Naive B cell (primary cell): ENCODE measurements at places on chromosomes 3 and 15.
A peak's percentile ranks its signal among the peaks of the same experiment; 100 is the strongest.

DNA sequence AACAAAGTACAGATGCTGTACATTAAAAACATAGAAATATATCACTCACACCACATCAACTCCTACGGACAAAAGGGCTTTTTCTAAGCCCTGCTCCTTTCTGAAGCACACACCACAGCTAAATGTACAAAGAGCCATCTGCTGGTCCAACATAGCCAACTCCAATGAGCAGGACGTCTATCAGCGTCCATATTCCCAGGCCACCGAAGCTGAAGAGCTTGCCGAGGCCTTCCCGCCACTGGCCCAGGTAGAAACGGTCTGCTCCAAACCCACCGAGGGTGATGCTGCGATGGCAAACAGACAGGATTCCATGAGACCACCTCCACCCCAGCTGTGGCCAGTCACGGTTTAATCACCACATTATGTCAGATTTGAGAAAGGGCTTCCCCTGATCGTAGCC is 9.8 kb downstream of the TM2D3 start:
- DNase-seq = no peak

DNA sequence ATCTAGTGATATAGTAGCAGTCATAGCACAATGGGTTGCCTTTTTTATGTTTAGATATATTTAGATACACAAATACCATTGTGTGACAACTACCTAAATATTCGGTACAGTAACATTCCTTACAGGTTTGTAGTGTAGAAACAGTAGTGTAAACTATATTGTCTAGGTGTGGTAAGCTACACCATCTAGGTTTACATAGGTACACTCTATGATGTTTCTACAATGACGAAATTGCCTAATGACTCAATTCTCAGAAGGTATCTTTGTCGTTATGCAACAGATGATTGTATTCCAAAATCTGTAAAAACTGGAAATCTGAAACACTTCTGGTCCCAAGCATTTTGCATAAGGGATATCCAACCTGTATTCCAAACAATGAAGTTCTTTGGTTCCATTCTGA is 24.3 kb downstream of the PLOD2 start:
- DNase-seq = no peak

DNA sequence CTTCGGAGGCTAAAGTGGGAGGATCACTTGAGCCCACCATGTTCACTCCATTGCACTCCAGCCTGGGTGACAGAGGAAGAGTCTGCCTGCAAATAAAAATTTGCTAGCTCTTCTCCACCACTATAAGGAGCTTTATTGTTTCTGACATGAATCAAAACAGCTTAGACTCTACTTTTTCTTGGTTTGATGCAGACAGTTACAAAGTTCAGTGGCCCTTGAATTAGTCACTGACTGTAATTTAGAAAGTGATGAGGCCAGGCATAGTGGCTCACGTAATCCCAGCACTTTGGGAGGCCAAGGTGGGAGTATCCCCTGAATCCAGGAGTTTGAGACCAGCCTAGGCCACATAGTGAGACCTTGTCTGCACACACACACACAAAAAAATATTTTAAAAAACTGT is 172.4 kb upstream of the CGNL1 start:
- no peak for DNase-seq

GRCh38 chr15:73965094-73965757 is 26.9 kb downstream of the STOML1 start:
- DNase-seq = no peak

GRCh38 chr15:38084289-38084688 is 149.8 kb downstream of the TMCO5A start:
- DNase-seq = no peak

- DNase-seq = no peak
Observed at GRCh38 chr3:139906418-139906817, 28.6 kb upstream of the CLSTN2 start.

- peak; percentile 9 for DNase-seq
Observed at GRCh38 chr15:70853973-70854665, at the start of gene LARP6. Gene LARP6 (minus strand): TSS chr15:70854157. CDS start chr15:70854088, 69 bp downstream.

- no peak for DNase-seq
Observed at GRCh38 chr15:101042320-101042719, 123.2 kb downstream of the LRRK1 start.

GRCh38 chr3:102226463-102226862 is 208.4 kb upstream of the ZPLD1 start:
- no peak for DNase-seq

GRCh38 chr15:99273801-99274200 is 22.5 kb downstream of the LRRC28 start:
- DNase-seq = no peak

DNA sequence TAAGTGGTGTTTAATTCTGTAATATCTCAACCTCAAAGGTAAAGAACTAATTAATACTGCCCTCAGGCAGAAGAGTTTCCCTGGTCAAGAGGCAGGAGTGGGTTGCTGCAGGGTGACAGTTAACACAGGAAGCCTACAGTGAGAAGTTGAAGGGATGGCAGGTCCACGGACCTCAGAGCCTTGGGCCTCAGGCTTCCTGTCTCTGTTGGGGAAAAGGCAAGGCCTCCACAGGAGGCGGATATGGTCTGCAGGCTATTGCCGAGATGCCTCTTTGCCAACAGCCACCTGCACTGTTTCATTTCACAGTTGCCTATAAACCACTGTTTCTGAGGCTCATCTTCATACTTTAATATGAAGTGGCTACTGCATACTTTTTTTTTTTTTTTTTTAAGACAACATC is 33.3 kb upstream of the RPN1 start:
- DNase-seq = no peak

- no peak for DNase-seq
Observed at GRCh38 chr3:105013657-105014056, 353.1 kb upstream of the ALCAM start.

DNA sequence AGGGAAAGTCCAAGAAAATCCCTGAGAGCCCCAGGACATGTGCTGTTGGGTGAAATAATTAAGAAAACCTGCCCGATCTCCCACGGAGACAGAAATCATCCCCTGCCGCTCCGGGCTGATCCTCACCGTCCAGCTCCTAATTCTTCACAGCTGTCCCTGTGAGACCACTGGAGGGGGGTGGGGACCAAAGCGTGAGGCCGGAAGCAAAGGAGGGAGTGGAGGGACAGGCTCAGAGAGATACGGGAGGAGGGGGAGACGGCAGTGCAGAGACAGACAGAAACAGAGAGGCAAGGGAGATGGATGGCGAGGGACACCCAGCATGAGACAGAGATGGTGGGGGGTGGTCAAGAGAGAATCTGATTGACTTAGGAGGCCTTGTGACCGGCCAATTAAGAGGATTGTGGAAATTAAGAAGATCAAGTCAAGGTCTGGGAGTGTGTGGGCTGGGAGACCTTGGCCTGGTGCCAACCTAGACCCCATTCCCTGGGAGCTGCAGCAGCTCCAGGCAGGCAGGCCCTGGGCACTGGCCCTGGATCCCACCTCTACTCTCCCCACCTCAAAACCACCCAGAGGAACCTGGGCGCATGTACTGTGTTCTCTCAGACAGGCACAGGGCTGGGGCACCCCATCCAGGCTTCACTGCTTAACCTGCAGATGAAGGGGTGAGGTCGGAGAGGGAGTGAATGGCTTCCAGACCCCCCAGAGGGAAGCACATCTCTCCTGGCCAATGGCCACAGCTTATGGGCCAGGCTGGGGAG is 113.2 kb upstream of the ALDH1A3 start:
- no peak for DNase-seq

DNA sequence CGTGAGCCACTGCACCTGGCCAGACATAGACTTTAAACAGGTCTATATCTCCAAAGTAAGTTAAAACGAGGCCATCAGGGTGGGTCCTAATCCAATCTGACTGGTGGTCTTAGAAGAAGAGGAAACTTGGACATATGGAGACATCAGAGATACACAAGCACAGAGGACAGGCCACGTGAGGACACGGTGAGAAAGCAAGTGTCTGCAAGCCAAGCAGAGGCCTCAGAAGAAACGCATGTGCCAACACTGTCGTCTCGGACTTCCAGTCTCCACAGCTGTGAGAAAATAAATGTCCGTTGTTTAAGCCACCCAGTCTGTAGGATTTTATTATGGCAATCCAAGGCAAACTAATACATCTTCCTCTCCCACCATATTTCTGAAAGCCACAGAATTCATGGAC is 43.9 kb downstream of the MRPL46 start:
- DNase-seq = no peak

- DNase-seq = no peak
Observed at GRCh38 chr15:71627188-71627587, 183.2 kb upstream of the NR2E3 start.

DNA sequence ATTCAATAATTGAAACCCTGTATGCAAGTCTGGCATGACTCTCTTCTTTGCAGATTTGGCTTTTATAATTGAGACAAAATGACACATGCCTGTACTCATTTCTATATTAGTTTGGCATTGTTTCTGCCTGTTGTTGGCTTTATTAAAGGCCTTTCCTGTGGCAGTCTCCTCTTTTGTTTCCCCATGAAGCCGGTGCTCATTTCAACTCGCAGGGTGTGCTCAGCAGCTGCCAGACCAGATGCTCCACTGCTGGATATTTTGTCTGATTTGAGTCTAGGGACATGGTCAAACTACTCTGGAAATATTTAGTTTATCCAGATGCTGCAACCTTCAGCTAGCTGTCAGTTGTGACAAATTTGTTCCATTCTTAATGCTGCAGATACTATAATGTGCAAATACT is 445.3 kb downstream of the NAALADL2 start:
- DNase-seq = no peak

DNA sequence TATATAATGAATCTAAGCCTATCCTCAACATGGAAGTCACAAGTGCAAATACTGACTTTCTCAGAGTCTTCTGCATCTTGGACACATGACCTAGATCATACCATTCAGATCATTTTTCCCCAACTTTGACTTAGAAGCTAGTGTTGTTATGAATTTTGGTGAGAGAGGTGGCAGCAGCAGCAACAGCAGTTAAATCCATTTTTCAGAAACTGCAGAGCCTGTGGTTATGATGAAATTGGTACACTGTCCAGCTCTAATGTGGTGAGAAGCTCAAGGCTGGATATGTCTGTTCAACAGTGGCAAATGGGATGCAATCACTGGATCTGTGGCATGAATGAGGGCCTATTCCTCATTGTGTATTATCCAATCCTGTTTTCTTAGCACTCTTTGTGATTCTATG is 290.1 kb upstream of the SATB1 start:
- no peak for DNase-seq

DNA sequence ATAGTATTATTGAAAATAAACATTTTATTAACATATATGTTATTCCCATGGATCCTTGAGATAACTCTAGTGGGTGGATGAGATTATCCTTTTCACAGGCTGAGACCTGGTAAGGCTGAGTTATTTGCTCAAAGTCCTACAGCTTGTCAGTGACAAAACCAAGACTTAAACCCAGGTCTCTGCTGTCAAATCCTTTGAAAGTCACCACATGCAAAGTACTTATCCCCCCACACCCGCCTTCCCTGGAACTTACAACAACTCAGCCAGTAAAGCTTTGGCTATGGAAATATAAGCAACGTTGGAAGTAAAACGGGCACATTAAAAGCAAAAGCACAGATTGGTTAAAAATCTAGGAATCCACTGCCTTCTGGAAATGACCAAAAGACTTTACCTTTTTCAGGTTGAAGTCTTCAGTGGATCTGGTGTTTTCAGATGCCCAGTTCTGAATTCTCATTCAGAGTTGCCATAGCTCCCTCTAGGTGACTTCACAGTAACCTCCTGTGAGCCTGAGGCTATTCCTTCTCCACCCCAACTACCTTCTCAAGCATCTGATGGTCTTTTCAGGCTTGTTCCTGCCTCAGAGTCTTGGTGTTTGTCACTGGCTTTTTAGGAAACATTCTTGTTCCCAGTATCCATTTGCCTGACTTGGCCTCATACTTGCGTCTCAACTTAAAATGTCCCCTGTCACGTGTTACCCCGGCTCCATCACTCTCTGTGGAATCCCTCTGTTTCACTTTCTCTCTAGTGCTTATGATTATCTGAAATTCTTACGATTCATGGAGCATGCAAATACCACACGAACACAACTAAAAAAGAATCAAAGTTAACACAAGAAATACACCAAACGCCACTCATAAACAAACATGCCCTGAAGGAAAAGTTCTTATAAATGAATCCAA is 131.2 kb downstream of the MAGI1 start:
- DNase-seq = no peak

DNA sequence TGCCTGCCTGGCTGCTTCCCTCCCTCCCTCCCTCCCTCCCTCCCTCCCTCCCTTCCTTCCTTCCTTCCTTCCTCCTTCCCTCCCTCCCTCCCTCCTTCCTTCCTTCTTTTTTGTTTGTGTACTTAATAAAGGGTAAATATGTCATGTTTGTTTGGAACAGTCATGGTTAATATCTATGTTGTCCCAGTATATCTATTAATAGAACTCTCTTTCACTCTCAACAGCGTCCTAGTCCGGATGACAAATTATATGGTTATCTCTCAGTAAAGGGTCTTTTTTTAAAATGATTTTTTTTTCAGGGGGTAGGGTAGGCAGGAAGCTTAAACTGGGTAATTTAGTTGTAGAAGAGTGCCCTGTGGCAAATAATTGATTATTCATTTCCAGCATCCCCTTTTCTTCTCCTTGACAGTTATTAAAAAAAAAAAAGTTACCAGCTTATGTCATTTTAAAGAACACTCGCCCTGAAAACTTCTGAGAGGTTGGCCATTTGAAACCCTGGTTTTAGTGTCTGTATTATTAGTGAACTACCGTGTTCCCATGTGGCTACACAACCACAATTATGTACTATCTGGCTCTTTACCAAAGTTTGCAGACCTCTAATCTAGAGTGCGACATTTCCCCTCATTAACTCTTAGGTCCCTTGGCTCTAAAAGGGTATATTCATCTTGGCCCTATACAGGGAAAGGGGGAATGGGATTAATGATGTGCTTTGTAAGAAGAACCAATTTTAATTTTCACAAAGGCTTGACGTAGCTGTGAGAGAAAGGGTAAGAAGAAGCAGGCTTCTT is 13.7 kb downstream of the TAGLN3 start:
- DNase-seq = no peak

- DNase-seq = no peak
Observed at GRCh38 chr3:41202834-41203345, 3.6 kb downstream of the CTNNB1 start.

- DNase-seq = no peak
Observed at GRCh38 chr15:33411596-33412540, 101.1 kb downstream of the RYR3 start.

DNA sequence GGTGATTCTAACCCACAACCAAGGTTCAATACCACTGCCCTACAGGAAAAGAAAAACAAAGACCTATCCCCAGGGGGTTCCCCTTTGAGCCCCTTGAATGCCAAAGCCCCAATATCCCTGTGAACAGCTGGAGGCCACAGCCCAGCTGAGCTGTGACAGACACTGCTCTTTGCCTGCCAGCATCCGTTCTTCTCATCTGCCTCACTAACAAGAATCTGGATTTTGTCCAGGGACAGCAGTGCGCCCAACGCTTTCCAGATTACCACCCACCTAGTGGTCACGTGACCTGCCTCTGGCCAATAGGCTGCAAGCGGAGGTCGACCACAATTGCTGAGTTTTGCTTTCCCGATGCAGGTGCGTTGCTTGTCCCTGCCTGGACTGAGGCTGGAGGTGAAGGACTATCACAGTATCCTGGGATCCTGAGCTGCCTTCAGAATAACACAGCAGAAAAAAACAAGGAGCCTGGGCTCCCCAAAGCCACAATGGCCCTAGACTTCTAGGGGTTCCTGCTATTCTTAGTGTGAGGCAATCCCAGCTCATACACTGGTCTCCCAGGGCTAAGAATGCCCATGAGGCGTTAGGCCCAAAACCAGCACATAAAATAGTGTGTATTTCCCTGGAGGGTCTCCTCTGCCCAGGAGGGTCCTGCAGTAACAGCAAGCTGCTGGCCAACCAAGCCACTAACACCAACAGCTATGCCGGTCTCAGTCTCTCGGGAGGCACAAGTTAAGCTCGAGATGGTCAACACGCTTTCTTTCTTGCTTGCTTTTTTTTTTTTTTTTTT is 13.8 kb downstream of the BDH1 start:
- no peak for DNase-seq
